ENCODE measurements at places on chromosomes 13 and 19.

GRCh38 chr13:66224663-66225062 lies 1005.5 kb downstream of the PCDH9 start:
- DNase-seq = no peak

GRCh38 chr13:27403727-27404385 lies 20.6 kb upstream of the GTF3A start:
- no peak for DNase-seq

GRCh38 chr19:33746159-33746558 lies 50.5 kb upstream of the KCTD15 start:
- no peak for DNase-seq

DNA sequence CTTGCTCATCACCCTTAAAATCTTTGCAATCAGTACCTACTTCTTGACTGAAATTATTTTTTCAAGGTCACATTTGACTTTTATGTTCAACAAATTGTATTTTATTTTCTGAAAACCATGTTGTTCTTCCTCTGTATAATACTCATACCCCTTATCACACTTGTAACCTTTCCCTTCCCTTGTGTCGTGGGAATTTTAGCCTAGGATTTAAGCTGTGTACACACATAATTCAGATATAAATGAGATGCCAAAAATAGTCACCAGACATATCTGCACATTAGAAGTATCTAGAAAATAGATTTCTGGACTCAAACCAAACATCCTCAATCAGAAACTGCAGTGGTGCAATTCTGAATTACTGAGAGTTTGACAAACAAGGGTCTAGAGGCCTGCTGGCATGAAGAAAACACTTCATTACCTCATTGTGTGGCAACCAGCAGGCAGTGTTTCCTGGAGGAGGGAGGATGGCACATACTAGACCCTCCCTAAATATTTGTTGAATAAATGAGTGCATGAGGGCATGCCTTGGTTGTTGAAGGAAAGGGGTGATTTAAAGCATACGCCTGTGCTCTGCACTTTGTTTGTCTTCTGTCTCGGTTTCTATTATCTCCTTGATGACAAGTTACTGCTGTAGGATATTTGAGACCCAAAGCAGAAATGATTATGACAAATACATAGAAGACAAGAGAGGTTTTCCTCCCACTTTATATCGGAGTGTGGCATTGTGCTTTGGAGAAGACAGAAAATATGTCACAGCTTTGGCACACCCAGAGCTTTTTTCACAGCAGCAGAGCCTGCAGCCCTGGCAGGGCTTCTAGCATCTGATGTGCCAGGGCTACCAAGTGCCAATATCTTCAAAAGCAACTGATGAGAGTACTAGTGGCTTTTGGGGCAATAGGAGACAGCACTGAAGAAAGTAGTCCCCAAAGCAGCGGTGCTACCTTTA lies 881.1 kb downstream of the PCDH9 start:
- no peak for DNase-seq

GRCh38 chr13:109834973-109835720 lies 48.8 kb upstream of the IRS2 start:
- DNase-seq = no peak

- DNase-seq = no peak
These were observed 14.7 kb downstream of the HCN2 start for GRCh38 chr19:604355-604754.

GRCh38 chr19:38632476-38633213 lies 13.7 kb downstream of the EIF3K start:
- no peak for DNase-seq

DNA sequence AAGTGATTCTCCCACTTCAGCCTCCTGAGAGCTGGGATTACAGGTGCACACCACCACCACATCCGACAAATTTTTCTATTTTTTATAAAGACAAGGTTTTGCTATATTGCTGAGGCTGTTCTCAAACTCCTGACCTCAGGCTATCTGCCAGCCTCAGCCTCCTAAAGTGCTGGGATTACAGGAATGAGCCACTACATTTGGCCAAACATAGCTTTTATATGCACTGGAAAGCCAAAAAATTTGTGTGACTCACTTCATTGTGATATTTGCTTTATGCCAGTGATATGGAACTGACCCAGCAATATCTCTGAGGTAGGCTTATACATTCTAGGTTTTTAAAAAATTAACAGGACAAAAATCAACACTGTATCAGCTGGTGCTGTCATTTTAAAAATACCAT lies 26.8 kb upstream of the ACOD1 start:
- DNase-seq = no peak

- DNase-seq = peak; percentile 0
These were observed 66.7 kb upstream of the MIR17HG start for GRCh38 chr13:91280801-91281200.

- no peak for DNase-seq
These were observed 37.7 kb upstream of the TUBGCP3 start for GRCh38 chr13:112625698-112626097.

DNA sequence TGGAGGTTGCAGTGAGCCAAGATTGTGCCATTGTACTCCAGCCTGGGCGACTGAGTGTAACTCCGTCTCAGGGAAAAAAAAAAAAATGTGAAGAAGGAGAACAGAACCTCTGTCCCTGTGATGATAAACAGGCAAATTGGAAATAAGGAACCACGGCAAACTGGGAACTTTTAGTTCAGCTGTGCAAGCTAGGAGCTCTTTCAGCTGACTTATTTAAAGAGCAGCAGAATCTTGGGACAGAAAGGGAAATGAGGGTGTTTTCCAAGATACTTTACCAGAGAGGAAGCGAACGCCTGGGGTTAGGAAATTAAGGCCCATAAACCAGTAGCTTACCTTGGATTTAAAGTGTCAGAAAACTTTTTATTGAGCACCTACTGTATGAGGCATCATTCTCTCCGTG lies 3.0 kb upstream of the UPF1 start:
- no peak for DNase-seq

- peak; percentile 2 for DNase-seq
These were observed 49.3 kb upstream of the GPR183 start for GRCh38 chr13:99356262-99357091.

GRCh38 chr19:1388637-1389026 lies 4.9 kb downstream of the NDUFS7 start:
- DNase-seq = no peak

DNA sequence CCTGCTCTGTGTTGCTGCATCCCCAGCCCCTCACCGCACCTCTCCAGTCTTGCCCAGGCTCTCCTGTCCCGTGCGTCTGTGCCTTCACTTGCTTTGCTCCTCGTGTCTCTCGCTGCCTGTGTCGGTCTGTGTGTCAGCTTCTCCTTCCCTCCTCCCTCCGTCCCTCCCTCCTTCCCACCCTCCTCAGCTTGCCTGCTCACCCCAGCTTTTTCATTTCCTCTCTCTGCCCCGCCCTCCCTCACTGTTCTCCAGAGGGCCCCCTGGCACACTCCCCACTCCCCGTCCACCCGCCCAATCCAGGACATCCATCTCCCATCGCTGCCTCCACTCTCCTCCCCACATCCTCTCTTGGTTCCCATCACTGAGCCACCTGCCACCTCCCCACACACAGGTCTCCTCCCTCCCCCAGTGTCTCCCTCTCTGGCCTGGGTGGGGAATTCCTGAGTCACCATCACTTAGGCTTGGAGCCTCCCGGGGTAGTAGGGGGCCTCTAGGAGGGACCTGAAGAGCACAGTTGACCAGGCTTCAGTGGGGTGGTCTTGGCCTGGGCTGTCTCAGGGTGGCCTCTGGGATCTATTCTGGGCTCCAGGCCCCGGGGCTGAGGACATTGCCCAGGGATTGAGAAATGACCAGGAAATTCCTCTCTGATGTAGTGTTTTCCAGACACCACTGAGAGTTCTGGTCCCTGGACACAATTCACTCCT lies at the start of gene PTGIR:
TSS of gene PTGIR (minus strand) at position 132 of the 704 bp plus-strand sequence. CDS start 864 bp downstream, outside the sequence.
- peak; percentile 75 for DNase-seq

- DNase-seq = no peak
These were observed 41.7 kb upstream of the EEF1AKMT1 start for GRCh38 chr13:20815464-20815863.

DNA sequence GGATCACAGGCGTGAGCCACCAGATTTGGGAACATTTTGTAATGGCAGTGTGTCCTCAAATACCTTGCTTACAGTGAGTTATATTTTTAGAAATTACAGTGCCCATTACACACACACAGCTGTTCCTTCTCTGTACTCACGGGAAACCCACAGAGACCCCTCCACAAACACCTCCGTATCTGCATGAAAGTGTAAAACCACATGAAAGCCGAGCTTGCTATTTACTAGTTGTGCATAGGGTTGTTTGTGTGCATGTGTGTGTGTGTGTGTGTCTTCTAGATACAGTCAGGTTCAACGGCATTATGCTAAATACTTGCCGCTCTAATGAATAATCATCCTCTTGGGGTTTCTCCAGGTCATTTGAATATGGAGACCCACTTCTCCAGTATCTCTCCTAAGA lies 22.3 kb upstream of the LILRA2 start:
- no peak for DNase-seq

DNA sequence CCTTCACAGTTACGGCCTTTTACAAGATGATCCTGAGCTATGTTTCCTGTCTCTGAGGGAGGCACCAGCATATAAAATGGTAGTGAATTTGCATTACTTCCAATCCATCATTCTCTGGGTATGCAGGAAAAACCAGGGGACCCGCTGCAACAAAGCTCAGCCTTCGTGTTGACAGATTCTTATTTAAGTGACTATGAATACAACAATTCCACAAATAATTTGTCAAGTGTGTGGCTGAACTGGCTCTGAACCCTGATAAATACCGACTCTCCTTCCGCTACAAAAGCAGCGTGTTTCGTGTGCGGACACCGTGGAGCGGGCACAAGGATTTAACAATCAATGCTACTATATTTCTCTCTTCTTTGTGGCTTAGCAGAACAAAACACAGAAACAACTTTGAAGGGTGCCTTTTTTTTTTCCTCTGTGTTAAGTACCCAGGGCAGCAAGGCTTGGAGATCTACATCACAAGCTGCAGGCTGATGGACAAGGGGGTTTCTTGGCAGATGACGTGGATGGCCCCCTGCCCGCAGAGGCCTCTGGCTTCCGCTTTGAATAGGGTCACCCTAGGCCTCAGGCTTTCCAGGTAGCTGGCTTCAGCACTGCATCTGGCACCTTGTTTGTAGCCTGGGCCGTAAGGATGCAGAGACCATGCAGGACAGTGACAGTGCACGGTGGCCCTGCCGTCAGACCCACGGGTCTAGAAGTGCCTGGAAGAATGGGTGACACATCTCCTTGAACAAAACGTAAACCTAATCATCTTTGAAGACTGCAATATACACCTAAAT lies 280.5 kb upstream of the TSHZ3 start:
- no peak for DNase-seq

- peak; percentile 67 for DNase-seq
These were observed 3.1 kb upstream of the BCL3 start for GRCh38 chr19:44745341-44745831.

DNA sequence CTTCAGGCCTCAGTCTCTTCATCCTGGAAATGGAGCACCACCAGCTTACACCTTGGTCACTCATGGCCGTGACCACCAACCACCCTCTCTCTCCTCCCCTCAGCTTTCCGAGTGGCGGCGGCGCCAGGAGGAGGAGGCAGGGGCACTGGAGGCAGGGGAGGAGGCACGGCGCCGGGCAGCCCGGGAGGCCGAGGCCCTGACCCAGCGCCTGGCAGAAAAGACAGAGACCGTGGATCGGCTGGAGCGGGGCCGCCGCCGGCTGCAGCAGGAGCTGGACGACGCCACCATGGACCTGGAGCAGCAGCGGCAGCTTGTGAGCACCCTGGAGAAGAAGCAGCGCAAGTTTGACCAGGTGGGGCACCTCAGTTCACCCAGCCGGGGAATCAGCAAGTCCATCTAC lies 47.7 kb downstream of the KCNC3 start:
- no peak for DNase-seq

- DNase-seq = no peak
These were observed 10.9 kb upstream of the DNMT1 start for GRCh38 chr19:10205636-10206035.

GRCh38 chr19:28242317-28242927 lies 970.5 kb downstream of the UQCRFS1 start:
- no peak for DNase-seq

DNA sequence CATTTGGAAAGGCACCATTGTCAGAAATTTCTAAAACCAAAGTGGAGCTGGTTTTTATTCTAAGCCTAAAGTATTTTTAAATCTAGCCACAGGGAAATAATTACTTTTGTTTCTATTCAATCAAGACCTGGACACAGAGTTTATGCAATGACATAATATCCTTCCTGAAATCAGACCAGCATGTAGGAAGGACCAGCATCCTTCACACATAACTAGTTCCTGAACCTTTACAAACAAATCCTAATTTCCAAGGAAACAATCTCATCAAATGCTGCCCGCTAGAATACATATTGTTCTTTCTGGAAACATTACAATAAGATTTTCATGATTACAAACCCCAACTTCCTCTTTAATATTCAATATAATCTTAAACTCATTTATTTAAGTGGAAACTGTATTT lies 1.5 kb downstream of the STARD13 start:
- DNase-seq = no peak

GRCh38 chr13:112486386-112487126 lies 101.4 kb downstream of the TUBGCP3 start:
- no peak for DNase-seq

DNA sequence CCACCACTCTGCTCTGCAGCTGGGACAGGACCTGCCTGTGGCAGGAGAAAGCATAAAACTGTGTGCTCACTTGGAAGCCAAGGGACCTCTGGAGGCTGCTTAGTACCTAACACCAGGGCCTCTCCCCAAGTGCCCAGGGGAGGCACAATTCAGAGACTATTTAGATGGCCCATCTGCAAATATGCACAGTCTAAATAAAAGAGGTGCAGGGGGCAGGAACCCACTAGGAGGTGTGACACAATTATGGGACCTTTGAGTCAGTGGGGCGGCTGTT lies 32.6 kb upstream of the EPHX3 start:
- DNase-seq = no peak

DNA sequence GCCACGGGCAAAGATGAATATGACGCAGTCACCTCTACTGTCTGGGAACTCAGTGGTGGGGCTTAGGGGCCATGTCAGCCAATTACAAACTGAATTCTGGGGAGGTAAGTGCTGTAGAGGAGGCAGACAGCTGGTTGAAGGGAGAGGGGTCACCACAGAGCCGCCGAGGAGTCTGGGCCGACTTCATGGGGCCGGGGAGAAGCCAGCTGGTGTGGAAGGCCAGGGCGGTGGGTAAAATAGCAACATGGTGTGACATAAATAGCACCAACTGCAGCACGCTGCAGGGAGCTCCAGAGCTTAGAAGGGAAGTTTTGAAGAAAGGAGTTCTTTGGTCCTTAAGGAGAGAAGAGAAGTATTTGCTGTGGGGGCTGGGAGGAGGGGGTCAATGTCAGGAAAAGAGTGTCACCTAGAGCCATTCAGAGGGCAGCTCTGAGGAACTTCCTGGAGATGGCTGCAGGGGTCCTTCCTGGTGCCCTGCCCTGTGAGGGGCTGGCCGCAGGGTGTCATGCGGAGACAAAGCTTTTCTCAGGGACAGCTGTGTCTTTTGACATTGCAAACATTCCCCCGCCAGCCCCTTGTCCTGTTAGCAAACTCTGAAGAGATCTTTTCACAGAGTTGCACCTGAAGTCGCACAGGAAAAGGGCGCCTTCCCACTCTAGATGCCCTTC lies 6.4 kb downstream of the METTL21C start:
- no peak for DNase-seq

- DNase-seq = no peak
These were observed 1.6 kb downstream of the FTL start for GRCh38 chr19:48966541-48967345.
